ENCODE measurements at places on chromosomes 2 and 18.

GRCh38 chr2:234426616-234427015, 70.3 kb downstream of the ARL4C start:
- peak; percentile 85 for DNase-seq

DNA sequence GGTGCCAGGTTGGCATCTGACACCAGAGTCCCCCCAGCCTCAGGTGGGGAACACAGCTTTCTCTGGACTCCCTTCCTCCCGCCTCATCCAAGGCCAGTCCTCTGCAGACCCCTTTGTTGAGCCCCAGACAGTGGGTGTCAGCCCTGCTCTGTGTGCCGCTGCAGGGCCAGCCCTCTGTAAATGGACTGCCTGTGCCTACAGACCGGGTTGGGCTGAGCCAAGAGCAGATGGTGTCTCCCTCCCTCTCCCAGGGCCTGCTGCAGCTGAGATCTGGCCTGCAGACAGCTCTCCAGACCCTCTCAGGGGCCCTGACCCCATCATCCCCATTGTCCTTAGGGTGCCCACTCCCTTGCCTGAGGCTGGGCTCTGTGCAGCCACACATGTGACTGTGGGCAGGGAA, 160.8 kb downstream of the KLHL29 start:
- no peak for DNase-seq

DNA sequence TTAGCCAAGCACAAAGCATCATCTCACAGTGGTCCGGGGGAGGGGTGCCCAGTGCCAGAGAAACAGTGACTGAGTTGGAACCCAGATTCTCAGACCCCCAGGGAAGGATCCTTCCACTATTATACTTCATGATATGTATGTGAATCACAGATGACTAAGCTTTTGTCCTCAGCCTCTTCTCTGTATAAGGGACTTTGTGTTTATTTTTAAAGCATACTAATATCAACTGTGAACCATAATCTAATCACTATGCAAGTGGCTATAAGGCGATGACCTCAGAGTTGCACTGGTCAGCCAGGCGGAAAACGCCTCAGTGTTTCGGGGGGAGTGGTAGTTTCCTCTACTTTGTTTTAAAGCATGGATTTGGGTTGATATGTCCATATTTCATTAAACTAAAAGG, 160.4 kb upstream of the TMEM200C start:
- DNase-seq, result no peak

GRCh38 chr2:213125646-213126347, 25.6 kb downstream of the IKZF2 start:
- DNase-seq, result no peak
